Activated gamma-delta T cell (primary cell): ENCODE measurements at places on chromosomes 5 and 9.

DNA sequence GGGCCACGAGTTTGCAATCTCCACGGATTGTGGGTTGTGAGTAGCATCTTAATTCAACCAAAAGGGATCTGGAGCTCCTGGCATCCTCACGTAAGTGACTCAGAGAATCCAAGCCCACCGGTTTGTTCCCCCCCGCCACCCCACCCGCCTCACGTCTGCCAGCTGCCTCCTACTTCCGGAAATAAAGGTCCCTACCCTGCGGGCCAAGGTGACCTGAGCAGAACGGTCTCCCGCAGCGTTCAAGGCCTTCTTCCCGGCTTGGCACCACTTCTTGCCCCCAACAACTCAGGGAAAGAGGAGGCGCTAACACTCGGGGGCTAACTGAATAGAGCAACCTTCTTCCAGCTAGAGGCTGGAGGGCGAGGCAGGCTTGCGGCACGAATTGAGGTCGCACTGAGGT lies 8.8 kb upstream of the GPRIN1 start:
- no peak for DNase-seq

GRCh38 chr5:172506921-172507320 lies 52.6 kb upstream of the SH3PXD2B start:
- DNase-seq = no peak

DNA sequence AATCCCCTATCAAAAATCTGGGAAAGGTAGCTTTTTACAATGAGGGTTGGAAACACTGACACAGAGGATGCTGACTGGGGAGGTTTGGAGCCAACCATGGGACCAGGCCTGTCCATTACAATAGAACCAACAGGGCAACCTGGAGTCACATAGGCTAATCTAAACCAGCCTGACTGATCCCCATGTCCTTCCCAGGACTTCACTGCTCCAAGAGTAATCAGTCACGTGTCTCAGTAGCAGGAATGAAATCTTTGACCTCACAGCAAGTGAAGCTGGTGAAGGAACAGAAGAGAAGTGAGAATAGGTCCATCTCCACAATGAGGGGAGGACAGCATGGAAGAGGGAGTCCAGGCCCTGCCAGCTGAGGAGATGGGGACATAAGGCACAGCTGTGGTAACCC lies 16.0 kb upstream of the GLRX start:
- DNase-seq = no peak

DNA sequence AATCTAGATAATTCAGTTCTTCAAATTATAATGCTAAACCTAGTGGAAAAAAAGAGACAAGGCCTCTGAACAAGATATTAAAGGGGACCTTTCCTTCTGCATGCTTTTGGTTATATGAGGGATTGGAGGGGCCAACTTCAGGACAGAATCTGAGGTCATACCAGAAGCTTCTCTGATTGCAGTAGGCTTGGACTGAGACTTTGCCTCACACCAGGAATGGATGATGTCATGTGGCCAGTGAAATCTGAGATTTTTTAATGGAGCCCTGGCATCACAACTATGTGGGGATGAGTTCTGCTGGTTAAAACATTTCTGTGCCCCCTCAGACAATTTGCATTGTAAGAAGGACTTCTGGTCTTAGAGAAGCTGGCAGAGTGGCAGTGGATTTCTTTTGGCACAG lies 88.6 kb downstream of the ANGPTL2 start:
- no peak for DNase-seq

DNA sequence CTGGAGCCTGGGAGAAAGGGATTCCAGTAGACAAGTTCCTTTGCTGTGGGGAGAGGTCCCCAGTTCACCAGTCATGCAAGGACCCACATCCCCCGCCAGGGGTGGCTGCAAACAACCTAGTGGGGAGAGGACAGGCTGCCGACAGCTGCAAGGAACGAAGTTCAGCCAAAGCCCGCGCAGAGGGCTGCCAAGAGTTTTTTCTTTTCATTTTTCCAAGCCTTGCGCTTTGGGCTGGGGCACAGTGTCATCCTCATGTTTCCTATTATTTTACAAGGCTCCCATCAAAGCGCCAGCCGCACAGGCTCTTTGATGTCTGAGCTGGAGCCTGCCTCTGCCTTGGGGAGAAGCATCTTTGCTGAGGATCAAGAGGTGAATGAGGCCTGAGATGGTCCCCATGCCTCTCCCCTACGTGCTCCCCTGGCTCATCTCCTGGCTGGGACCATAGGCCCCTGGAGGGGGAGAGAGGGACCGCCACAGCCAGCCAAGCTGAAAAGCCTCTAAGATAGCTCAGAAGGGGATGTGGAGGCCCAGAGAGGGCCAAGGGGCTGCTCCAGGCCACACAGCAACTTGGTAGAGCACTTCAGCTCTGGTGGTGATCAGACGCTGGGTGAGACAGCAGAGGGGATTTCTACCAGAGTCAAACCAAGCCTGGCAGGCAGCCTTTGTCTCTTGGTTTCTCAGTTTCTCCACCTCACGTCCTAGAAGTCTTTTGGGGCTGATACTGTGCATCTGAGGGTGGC lies 50.4 kb upstream of the SYNPO start:
- DNase-seq = no peak

GRCh38 chr9:94860678-94861588 lies 134.4 kb downstream of the AOPEP start:
- DNase-seq = no peak

DNA sequence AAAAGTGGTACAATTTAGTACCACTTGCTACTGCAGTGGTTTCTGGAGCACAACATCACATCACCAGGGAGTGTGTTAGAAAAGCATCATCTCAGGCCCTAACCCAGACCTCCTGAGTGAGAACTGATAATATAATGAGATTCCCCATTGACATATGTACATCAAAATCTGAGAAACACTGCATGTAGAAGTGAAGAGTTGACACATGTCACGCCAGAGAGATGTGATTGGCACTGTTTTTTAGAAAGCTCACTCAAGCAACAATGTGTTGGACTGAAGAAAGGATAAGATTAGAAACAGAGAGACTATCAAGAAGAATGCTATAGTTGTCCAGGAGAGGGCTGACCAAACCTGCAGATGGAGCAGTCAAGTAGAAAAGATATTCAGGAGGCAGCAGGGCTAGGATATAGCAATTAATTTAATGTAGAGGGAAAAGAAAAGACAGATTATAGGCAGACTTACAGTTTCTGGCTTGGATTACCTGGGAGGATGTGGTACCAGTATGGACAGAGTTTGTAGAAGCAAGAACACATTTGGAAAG lies 324.4 kb upstream of the ADAMTSL1 start:
- DNase-seq = no peak

DNA sequence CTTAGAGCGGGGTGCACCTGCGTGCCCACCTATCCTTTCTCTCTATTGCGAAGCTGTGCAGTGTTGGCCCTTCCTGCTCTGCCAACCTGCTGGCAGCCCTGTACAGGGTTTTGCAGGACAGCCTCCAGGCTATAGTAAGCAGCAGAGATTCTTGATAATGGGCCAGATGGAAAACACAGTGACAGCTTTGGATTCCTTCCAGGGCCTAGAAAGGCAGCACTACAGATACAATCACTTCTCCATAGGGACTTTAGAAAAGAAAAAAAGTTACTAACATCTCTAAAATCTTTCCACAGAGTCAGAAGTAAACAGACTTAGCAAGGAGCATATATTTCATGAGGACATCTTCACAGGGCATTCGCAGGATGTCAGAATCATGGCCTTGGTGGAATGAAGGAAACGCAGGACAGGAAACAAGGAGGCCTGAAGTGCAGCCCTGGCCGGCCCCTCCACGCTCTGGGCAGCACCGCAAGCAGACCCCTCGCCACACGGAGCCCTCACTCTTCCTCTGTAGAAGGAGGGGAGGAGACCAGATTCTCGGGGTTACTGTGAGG lies 172.1 kb upstream of the GAS1 start:
- no peak for DNase-seq

GRCh38 chr9:121604242-121604641 lies 47.2 kb upstream of the DAB2IP start:
- DNase-seq = no peak

DNA sequence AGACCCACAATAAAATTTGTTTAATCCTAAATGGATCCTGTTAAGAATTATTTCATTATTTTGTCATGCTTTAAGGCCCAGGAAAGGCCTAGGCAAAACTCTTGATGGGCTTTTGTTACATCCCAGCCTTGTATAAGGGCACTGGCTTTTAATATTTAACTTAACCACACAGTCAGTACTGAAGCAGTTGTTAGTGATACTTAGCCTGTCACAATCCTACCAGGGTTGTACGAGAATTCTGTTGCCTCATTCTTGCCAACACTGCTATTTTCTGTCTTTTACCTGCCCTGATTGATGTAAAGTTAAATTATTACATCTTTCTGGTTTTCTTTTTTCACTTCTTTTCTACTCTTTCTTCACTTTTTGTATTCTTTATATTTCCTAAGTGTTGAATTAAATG lies 10.9 kb downstream of the ZNF169 start:
- no peak for DNase-seq

GRCh38 chr9:32136700-32137339 lies 247.6 kb upstream of the ACO1 start:
- DNase-seq = no peak

DNA sequence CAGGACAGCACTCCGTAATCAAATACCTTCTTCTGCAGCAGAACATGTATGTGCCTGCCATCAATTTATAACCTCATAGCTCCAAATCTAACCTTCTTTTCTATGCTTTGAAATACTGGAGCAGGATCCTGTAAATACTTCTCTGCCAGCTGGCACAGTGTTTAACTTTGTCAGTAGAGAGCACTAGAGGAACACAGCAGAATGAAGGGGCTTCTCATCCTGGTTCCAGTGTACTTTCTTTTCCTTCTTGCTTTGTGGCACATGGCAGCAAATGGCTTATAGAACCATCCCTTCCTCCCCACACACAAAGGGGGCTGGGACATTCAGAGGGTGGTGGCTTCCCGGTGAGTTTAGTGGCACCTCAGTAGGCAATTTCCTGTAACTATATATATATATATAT lies 3.8 kb upstream of the FBXW11 start:
- no peak for DNase-seq

DNA sequence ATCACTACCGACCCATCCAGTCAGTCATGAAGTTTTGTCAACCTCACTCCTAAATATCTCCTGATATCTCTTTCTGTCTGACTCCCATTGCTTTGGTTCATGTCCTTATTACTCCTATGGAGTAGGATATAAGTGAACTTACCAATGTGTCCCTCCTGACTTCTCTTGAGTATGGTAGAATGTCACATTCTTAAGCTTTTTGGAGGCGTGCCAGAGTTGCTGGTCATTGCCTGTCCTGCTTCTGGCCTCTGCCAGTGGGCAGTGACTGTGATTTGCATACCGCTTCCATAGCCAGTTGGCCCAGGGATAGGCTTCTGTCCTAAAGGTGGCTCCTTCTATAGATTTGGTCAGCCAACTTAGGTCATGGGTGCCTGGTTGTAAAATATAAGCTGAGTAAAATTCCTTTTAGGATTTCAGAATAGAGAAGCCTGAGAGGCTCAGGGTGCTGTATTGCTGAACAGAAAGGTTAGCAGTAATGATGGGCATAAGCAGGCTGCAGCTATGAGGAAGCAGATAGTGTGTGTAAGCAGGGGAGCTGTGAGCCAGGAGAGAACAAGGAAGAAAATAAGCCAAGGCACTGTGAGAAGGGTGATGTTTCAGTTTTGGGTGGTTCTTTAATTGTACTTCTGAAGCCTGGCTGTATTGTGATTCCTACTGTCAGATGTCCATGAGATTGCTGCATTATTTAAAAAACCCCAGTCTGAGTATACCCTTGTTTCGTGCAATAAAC lies 16.1 kb upstream of the MARCHF3 start:
- no peak for DNase-seq

DNA sequence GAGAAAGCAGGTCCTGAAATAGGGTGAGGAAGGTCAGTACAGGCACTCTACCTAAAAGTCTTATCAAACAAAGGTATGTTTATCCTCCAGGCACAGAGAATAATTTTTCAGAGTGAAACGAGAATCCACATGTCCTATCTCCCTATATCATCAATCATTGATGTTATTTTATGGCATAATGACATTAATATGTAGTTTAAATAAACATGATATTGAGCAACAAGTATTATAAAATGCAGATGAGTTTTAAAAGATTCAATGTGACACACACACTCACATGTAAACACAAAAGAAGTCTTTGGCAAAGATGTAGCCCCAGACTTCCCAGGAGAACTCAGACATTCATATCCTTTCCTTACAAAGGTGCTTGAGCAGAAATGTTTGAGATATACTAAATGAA lies 389.1 kb downstream of the ADGRV1 start:
- no peak for DNase-seq

- no peak for DNase-seq
These were observed 60.6 kb upstream of the TMEM215 start for GRCh38 chr9:32722704-32723103.

DNA sequence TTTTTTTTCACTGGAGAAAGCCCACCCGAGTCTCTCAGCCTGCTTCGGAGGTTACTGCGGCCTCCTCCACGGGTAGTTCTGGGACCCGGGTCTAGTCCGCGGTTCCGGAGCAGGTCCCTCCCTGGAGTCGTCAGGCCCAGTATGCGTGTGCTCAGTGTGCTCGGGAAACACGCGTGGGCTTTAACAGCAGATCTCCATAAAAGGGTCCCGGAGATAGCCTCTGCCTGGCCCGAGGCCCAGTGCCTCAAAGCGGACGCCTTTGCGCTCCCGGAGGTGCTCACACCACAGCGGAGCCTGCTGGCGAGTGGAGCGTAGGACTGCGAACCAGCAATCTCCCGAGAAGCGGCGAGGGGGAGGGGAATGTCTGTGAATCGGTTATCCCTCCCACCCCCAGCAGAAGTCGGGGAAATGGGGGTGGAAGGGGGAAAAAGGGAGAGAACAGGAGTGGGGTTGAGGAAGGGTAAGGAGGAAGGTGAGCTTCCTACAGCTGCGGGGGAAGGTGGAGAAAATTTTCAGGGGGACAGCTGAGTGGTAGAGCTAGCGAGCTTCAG lies 28.7 kb downstream of the CDKN2A start:
- no peak for DNase-seq

DNA sequence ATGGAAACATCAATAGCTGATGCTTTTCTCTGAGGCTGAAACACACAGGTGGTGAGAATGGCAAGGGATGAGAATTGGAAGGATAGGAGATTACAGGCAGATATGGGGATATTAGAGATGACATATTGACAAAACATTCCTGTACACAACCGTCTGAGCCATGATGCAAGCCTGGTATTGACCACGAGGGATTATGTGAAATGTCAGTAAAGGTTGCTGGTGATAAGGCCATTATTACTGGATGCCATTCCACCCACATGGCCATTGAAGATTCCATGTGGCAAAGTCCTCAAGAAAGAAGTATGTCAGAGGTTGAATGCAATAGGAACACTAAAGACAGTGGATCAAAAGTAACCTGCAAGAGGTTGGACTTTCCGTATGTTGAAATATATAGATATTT lies 15.7 kb downstream of the GRAMD2B start:
- no peak for DNase-seq

- no peak for DNase-seq
These were observed 159.4 kb downstream of the GABRB2 start for GRCh38 chr5:161387121-161387520.

GRCh38 chr5:123209502-123210027 lies 120.5 kb downstream of the PRDM6 start:
- no peak for DNase-seq

GRCh38 chr5:40790947-40791593 lies 7.1 kb downstream of the PRKAA1 start:
- DNase-seq = no peak
